GM23248 (cell line): ENCODE measurements at places on chromosomes 3 and 15. TPM values are rescaled to one million over a fixed set of nuclear protein-coding genes. Genes with fewer than 3 reads are reported as not detected.

PARP15 gene
- total RNA-seq = under 0.01 TPM in 1 of 2 replicates, not detected in the other

CHRNA5 gene
- under 0.01 and 1.3 TPM in 2 replicates for total RNA-seq

UBE2E1 gene
- total RNA-seq = 49.3 and 65.3 TPM in 2 replicates

GUCA1C gene
- total RNA-seq = not detected in 2 replicates

CHST13 gene
- total RNA-seq = not detected in 2 replicates

MYO5C gene
- not detected in 2 replicates for total RNA-seq

HRG gene
- not detected in 2 replicates for total RNA-seq

EPHB1 gene
- total RNA-seq = 0.43 and 1.6 TPM in 2 replicates

DPH3 gene
- total RNA-seq = 27.1 and 27.3 TPM in 2 replicates

PML gene
- total RNA-seq = 55.3 and 74.7 TPM in 2 replicates

OCA2 gene
- total RNA-seq = not detected in 2 replicates

TRH gene
- total RNA-seq = not detected in 2 replicates

CMTM6 gene
- total RNA-seq = 91.7 and 104 TPM in 2 replicates

CCR3 gene
- total RNA-seq = not detected in 2 replicates

PLA2G4F gene
- total RNA-seq = not detected in 2 replicates

- DNase-seq = no peak
Observed at GRCh38 chr3:42867138-42867537, 8.5 kb downstream of the CYP8B1 start.

- DNase-seq = peak; percentile 93
Observed at GRCh38 chr15:39770748-39771689, 11.6 kb downstream of the FSIP1 start.

DNA sequence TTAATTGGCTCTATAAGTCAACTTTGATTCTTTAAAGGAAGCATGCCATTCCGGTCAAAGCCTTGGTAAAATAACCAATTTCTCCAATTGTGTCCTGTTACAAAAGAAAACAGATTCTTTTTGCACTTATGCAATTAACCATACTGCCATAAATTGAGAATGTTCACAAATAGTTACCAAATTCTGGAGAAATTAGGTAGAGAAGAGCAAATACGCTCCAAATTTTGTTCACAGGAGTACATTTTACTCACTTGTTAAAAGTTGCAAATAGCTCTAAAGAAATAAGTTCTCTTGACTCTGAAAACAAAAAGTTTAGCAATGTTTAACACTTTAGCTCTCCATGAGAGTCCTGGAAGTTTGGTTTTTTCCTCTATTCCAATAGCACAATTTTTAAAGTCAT is 11.1 kb downstream of the MAGEF1 start:
- DNase-seq = no peak

GRCh38 chr3:190217081-190217480 is 96.4 kb upstream of the P3H2 start:
- DNase-seq = peak; percentile 55

DNA sequence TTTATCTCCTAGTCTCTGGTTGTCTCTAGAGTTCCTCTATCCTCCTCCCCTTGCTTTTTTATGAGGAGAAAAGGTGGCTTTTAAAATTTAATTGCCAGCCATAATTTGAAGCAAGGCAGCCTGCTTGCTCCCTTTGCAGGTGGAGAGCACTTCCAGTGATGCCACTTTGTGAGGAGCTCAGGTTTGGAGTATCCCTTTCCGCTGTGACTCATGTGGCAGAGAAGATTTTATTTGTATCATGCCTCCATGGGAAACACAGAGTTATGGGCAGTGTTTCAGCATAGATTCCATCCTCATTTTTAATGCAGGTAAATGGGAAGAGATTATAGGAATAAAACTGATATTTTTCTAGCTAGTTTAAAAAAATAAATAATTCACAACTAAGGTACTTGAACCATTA is 7.0 kb downstream of the PPM1L start:
- DNase-seq = no peak

DNA sequence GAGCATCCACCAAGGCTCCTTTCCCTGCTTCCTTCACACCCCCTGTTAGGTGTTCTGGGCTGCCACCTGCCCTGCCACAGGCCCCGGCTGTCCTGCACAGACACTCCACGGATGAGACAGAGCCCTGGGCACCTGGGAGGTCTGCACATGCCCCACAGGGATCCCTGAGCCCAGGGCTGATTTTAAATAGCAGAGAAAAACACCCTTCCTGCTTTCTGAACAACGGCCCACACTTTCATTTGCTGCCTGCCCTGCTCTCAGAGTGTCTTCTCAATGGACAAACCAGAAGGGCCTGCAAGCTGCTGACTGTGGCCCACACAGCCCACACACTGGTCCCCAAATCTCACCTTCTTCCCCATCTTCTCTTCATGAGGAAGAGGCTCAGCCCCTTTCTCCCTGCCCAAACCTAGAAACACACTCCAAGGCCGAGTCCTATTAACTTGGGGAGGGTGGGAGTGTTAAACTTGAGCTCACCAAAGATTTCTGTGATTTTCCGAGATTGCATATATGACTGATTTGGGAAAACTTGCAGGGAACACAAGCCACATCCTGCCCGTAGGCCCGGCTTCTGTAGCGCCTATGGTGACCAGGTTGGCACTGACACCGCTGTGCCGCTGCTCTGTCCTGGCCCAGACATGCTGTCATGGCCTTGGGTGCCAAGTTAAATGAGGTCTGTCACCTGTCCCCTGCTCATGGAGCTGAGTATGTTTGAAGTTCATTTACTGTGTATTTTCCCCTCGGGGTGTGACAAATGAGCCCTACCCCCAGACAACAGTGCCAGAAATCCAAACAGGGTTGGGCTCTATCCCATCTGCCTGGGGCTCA is 47.2 kb upstream of the KLF13 start:
- no peak for DNase-seq

- peak; percentile 77 for DNase-seq
Observed at GRCh38 chr15:43792761-43793476, 799 bp downstream of the SERF2 start.

- DNase-seq = peak; percentile 62
Observed at GRCh38 chr15:79168922-79169456, 78.4 kb upstream of the RASGRF1 start.

DNA sequence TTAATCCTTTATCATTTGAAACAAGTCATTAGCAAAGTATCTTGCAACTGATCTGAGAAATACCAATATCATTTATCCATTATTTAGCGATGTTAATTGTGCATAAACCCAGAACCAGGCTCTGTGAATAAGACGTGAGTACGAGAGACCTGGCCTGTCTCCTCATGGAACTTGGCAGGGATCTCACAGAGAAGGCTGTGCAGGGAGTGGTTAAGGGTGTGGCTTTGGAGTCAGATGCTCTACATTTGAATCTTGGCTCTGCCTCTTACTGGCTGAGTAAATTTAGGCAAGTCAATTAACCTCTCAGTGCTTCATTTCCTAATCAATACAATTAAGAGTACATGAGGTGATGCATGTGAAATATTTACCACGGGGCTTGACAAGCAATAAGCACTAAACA is 39.9 kb upstream of the TBL1XR1 start:
- DNase-seq = peak; percentile 7

DNA sequence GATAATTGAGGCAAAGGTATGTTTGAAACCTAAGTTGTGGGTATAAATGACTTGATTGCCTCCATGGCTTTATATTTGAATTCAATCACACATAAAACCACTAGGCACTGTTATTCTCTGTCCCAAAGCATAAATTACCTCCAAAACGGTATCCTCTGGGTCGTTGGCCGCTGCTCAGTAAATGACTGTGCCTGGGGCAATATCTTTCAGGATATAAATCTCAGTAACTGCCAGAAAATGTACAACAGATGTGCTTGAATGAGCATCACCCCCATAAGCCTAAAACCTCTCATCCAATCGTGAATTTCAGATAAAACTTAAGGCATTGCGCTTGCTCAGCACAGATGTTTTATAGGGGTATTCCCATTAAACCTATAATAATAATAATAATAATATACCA is 19.0 kb upstream of the C3orf49 start:
- no peak for DNase-seq

GRCh38 chr3:45010811-45011333 is 15.2 kb upstream of the CLEC3B start:
- peak; percentile 88 for DNase-seq

DNA sequence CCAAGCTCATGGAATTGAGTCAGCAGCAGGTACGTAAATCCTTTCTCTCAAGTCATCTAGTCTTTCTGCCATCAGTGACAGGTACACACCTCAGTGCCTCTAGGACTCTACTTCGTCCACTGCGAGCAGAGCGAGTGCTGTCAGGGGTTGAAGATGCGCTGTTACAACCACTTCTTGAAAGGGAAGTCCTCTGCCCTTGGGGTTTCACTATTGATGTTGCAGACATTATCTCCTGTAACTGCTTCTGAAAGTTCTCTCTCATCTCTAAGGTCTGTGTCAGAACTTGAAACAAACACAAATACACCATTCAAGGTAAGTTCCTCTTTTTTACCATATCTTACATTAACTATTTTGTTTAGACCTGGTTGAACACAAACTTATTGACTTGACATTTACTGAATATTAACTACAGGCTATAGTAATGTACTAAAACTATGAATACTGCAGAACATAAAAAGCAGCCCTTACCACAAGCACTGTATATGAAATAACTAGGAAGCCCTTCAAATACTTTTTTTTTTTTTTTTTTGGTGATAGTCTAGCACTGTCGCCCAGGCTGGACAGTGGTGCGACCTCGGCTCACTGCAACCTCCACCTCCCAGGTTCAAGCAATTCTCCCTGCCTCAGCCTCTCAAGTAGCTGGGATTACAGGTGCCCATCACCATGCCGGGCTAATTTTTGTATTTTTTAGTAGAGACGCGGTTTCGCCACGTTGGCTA is 41.5 kb downstream of the TOPBP1 start:
- no peak for DNase-seq

GRCh38 chr3:160400702-160401150 is 1.3 kb downstream of the SMC4 start:
- peak; percentile 56 for DNase-seq

DNA sequence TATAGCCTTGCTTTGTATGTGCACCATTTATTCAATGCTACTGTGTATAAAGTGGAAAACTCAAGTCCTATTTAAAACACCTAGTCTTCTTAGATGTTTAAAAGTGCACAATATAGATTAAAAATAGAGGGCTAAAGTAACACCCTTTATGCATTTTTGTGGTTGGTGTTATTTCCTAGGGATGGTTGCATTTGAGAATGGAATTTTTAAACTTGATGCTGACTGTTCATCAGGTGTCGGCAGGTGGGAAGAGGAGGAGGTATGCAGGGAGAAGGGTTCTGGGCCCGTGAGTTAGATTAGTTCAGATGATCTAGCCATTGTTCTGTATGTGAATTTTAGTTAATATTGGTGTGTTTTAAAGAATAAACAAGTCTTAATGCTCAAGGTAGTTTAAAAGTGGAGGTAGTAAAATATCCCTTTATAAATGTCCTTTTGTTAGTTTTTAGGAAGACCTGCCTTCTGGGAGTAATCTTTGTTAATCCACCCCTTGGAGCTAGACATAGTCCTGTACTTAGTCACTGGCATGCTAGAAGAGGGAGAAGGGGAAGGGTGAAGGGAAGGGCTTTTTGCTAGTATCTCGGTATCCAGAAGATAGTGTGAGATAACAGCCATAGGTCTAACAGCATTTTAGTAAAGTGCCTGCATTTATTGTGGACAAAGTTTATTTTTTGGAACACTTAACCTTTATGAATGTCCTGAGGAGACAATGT is 8.1 kb upstream of the SRPRB start:
- DNase-seq = no peak

- DNase-seq = no peak
Observed at GRCh38 chr3:36876181-36876936, 68.5 kb downstream of the TRANK1 start.

GRCh38 chr3:44939581-44940036 is 36.4 kb downstream of the ZDHHC3 start:
- no peak for DNase-seq

GRCh38 chr15:36458411-36458810 is 121.0 kb upstream of the CDIN1 start:
- DNase-seq = no peak

- DNase-seq = no peak
Observed at GRCh38 chr3:29415482-29416223, 134.8 kb downstream of the RBMS3 start.

DNA sequence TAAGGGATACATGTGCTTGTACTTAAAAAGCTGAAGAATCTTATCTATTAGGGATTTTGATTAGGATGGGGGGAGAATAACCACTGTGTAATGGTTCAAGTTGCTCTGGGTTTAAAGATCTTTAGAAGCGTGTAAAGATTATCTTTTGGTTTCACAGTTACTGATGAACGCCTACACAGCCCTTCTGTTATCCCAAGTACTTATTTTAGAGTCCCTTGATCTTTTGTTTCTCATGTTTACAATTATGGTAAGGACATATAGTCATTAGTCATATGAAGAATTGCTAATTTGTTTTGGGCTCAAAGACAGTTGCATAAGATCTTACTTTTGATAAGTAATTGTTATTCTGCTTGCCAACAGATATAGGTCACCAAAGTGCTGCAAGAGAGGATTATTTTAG is 160.1 kb downstream of the PLCL2 start:
- DNase-seq = no peak

GRCh38 chr3:62142331-62143085 is 230.8 kb downstream of the FEZF2 start:
- DNase-seq = no peak

GRCh38 chr3:104349836-104350235 is 1016.9 kb upstream of the ALCAM start:
- DNase-seq = no peak

DNA sequence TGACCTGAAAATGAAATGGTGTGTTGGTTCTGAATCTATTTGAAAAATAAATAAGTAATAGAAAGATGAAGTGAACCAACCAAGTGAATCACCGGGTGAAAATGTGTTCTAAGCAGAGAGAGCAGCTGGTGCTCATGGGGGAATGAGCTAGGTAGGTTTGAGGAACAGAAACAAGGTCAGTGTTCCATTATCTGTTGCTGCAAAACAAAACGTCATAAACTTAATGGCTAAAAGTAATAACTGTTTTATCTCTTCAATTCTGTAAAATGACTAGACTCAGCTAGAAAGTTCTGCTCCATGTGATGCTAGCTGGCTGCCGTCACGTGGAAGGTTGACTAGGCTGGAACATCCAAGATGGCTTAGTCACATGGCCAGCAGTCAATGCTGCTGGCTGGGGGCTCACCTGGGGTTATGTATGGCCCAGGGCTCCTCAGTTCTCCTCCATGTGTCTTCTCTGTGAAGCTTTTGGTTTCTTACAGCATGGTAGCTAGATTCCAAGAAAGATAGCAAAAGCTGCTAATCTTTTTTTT is 13.3 kb upstream of the SH3BP5 start:
- DNase-seq = peak; percentile 46

DNA sequence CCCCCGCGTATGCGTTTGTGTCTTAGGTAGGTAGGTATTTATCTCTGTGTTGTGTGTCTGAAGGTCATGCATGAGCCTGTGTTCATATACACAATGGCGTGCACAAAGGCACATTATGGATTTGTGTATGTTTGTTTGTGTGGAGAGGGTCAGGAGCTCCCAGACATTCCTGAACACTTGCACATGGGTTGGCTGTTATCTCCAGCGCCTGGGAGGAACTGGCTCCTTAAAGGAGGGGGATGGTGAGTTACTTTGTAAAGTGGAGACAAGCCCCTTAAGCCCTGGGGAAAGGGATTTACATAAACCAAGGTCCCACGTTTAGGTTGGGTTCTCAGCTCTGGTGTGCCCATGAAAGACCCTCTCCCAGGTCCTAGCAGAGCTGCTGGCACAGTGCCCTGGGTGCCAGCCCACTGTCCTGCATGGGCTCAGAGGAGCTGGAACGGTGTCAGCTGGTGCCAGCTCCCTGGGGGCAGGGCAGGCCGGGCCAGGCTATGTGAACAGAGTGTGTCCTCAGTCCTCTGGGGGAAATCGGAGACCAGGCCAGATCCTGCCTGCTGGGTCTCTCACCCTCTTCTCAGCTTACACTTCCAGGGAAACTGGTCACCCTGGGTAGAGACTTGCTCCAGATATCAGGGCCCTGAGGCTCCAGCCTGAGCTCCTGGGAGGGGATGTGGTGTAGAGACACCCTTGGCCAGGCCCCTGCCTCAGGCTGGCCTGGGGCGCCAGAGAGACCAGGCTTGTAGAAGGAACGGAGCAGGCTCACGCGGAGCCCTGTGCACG is 25.1 kb downstream of the SNX33 start:
- DNase-seq = peak; percentile 63
